ENCODE measurements at places on chromosomes 7 and 10.

- DNase-seq, result no peak
These were observed 162.5 kb upstream of the TRIM24 start for GRCh38 chr7:138297526-138297925.

DNA sequence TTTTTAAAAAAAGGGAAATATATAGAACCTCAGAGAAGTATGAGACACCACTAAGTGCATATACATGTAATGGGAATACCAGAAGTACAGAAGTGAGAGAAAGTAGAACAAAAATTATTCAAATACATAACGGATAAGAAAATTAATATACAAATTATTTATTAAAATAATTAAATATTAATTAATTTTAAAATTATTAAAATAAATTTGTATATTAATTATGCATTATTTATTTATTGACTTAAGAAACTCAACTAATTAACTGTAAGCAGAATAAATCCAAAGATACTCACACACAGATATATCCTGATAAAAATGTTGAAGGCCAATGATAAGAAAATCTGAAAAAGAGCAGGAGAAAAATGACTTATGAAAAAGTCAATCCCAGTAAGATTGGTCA is 1333.5 kb upstream of the CELF2 start:
- no peak for DNase-seq

DNA sequence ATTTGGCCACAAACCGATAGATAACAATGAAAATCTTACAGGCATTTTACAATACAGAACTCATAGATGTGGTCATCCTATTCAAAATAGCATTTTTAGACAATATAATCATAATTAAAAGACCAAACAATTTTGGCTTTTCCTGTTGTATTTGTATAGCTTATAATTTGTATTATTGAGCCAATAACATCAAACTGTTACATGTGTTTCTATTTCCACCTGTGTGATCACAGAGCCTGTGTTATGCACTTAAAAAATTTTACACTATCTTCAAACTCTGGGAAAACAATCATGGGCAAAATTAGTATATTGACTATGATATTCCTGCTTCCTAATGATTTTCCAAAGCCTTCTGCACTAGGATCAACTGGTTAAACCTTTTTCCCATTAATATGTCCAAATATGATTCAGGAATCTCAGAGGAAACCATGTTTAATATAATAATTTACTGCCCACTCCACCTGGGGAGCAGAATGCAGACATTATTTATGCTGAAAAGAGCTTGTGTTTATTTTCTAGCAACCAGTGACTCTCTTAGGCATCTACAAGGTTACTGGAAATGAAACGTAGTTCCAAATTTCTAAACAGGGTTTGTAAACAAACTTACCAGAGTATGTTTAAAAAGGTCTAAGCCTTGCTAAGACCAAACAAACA is 1.7 kb downstream of the RHOBTB1 start:
- DNase-seq, result no peak

- DNase-seq, result no peak
These were observed 28.3 kb downstream of the TAF3 start for GRCh38 chr10:7846591-7846990.

- DNase-seq, result no peak
These were observed 2.1 kb downstream of the GRM3 start for GRCh38 chr7:86645676-86646276.

DNA sequence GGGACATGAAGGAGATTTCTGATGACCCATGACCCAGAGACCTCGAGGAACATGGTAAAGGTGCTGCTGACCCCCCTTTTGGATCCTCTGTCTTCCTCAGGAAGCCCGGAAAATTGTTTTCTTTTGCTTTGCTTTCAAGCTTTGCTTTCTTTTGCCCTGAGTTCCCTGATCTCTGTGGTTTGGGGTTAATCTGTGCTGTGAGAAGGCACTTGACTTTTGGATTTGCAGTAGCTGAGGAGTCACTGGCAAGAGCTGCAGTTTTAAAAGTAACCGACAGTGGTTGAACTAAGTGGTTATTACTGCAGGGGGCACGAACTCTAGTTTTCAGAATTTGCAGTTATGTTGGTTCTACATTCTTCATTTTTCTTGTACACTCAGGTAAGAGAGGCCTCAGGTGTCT is 53.0 kb downstream of the PDZD8 start:
- DNase-seq, result no peak

- DNase-seq, result no peak
These were observed 25.6 kb downstream of the SLC25A16 start for GRCh38 chr10:68501691-68502090.

GRCh38 chr10:69884686-69885085 is 83.0 kb downstream of the COL13A1 start:
- no peak for DNase-seq

GRCh38 chr10:101379663-101380352 is 25.8 kb downstream of the BTRC start:
- DNase-seq, result no peak

GRCh38 chr10:93760490-93760889 is 2.8 kb downstream of the LGI1 start:
- DNase-seq, result no peak

DNA sequence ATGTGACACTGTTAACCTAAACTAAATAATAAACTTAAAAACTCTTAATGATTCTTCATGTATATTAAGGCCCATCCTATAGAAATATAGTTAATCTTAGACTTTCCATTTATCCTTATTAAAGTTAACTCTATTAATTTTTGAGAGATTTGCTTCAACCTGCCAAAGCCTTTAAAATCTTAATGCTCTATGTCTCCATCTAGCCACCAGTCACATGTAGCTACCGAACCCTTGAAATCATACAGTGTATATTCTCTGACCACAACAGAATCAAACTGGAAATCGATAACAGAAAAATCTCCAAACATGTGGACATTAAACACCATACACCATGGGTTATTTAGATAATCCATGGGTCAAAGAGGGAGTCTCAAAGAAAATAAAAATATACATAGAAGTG is 51.9 kb downstream of the ASZ1 start:
- DNase-seq, result no peak

GRCh38 chr7:151115121-151115835 is 29.0 kb downstream of the AGAP3 start:
- no peak for DNase-seq

Data from NCI-H187 treated with DMSO at 0.1 percent for 48 hours (cell line).